H4 (cell line): ENCODE measurements at places on chromosomes 6 and 20. TPM values are rescaled to one million over a fixed set of nuclear protein-coding genes. Genes with fewer than 3 reads are reported as not detected.

Gene DDO
- total RNA-seq: 1.4 and 3.6 TPM in 2 replicates

Gene PSORS1C1
- total RNA-seq: 0.06 and 0.35 TPM in 2 replicates

Gene TREM1
- total RNA-seq: 0.52 TPM in 1 of 2 replicates, not detected in the other

DNA sequence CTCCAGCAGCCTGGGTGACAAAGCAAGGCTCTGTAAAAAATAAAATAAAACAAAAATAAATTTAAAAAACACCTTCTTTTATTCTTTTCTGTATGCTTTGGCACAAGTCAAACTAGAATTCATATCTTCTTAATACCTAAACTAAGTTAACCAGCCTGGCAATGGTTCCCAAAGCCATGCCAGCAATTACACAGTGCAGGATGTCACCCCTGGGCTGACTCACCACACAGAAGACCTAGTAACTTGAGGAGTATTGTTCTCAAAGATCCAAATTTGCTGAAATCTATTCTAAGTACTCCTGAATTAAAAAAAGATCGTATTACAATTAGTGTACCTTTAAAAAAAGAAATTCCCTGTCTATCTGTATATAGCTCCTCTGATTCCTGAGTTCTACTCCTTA, 162.7 kb upstream of the SGK1 start:
- no peak for DNase-seq
